T-helper 1 cell (primary cell): ENCODE measurements at places on chromosomes 5 and 9.

DNA sequence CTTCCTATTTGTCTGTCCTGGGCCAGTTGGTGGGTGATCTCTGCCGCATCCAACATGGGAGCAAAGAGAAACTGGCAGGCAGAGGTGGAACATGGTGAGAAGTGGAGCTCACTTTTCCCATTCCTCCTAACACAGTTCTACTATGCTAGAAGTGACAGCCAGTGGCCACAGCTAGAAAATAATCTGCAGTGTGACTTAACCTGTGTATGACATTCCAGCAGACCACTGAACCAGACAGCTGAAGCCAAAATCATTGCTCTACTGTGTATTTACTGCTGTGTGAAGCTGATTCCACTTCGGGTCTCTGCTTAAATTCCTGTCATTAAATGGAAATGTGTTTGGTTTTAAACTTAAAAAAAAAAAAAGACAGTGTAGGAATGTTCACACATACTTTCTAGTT, 523.0 kb downstream of the MTRR start:
- no peak for DNase-seq

- no peak for DNase-seq
These were observed 25.1 kb downstream of the ADAMTSL1 start for GRCh38 chr9:18499062-18499461.

DNA sequence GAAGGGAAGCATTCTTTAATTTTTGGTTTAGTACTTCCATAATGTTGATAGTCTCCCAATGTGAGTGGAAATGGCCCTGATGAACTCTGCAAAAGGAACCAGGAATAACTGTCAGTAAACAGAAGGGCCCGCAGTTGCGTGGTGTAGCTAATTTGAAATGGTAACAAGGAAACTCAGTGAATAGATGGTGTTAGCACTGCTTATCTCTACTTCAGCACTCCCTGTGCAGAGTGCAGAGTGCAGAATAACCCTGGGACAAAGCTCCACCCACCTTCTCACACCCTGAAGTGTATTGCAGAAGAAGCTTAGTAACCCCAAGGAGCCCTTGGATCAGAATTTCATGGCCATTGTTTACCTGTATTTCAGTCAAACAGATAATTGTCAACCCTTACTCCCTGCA, 158.9 kb downstream of the PCSK5 start:
- DNase-seq = no peak

DNA sequence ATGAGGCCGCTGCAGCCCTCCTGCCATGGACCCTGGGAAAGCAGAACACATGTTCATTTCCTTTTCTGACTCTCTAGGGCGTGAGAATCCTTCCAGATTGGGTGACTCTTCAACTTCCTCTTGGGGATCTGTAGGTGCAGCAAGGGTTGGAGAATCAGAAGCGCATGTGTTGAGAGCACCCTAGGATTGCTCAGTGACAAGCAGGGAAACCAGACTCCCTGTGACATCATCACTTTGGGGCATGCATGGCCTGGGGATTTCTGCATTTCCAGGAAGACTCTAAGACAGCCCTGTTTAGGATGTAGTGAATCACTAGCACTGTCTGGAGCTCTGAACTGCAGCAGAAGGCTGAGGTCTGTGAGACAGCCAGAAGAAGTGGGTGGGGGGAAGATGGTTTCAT, 15.1 kb upstream of the LCP2 start:
- DNase-seq = peak; percentile 74

- DNase-seq = no peak
These were observed 45.4 kb upstream of the MYOT start for GRCh38 chr5:137822158-137822764.

DNA sequence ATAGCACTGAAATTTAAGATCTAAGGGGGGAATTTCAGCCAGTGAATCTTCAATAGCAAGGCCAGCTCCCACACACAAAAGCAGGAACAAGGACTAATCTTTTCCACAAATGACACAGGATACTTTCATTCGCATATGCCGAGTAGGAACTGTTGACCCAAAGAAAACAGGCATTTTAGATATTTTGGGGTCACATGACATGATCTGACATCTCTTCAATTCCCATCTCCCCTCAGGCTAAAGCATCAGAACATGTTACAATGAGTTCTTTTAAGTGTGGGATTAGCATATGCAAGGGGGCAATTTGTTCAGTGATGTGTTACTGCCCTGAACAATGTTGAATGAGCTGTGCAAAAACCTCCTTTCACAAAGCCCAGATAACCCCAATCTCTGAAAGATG, 68.2 kb downstream of the TLE1 start:
- DNase-seq = no peak

GRCh38 chr5:59764361-59764760, 129.2 kb downstream of the PDE4D start:
- DNase-seq = no peak

- no peak for DNase-seq
These were observed 3.4 kb upstream of the HMCN2 start for GRCh38 chr9:130262061-130262745.

GRCh38 chr5:31007672-31008071, 185.8 kb upstream of the CDH6 start:
- DNase-seq = no peak

- no peak for DNase-seq
These were observed 572.5 kb upstream of the ARRDC3 start for GRCh38 chr5:91955610-91956009.
